NCI-H524 (cell line): ENCODE measurements at places on chromosomes 4 and X.

DNA sequence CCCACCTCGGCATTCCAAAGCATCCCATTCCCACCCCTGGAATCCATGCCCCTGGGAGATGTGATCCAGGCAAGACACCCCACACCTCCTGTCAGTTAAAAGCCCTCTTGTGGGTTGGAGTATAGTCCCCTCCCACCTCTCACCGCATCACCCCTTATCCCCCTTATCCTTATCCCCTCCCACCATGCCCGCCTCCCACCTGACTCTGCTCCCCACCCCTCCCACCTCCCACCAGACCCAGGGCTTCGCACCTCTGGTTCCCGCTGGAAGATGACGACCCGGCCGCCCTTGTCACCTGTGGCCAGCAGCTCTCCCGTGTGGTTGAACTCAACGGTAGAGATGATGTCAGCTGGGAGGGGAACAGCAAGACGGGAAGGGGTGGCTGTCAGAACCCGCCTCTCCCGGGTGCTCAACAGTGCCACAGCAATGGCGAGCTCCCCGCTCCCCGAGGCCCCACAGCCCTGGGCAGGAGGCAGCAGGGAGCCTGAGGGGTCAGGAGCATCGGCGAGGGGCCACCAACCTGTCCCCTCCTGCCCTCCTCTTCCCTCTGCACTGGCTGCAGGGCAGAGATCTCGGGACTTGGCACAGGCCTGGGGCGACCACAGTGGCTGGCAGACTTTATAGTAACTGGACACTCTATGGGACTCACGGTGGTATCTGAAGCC, 91.5 kb downstream of the PPP2R2C start:
- DNase-seq: no peak

GRCh38 chrX:71618787-71619186, 476 bp upstream of the CXCR3 start:
- no peak for DNase-seq

GRCh38 chrX:104270916-104271512, 16.3 kb upstream of the ESX1 start:
- peak; percentile 87 for DNase-seq

GRCh38 chr4:87053176-87053658, 118.4 kb downstream of the AFF1 start:
- DNase-seq: no peak

DNA sequence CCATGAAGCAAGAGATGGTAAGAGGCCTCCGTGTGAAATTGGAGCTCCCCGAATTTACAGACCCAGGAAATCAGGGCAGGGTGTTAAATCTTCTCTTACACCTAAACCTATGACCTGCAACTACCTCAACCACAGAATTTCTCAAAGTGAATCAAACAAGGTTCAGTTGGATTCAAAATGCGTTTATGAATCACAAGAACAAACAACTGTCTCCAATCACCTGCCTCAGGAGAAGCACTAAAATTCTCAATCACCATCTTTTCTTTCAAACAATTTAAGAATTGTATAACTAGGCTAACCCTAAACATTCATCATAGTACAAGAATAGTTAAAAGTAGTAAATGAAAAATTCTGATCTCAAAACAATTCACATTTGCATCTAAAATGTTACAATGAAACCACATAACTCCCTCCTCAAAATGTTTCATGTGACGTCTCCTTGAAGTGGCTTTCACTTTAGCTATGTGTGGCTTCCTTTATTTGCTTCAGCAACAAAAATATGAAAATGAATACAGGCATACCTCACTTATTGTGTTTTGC, 19.2 kb downstream of the PPP3CA start:
- no peak for DNase-seq

- DNase-seq: no peak
These were observed 14.8 kb upstream of the BOD1L1 start for GRCh38 chr4:13642170-13642950.

- DNase-seq: no peak
These were observed 68.4 kb downstream of the USP38 start for GRCh38 chr4:143253166-143253565.

- no peak for DNase-seq
These were observed 246.9 kb downstream of the FBXO8 start for GRCh38 chr4:174036576-174036975.

GRCh38 chr4:23135792-23136645, 443.3 kb downstream of the GBA3 start:
- DNase-seq: peak; percentile 34

DNA sequence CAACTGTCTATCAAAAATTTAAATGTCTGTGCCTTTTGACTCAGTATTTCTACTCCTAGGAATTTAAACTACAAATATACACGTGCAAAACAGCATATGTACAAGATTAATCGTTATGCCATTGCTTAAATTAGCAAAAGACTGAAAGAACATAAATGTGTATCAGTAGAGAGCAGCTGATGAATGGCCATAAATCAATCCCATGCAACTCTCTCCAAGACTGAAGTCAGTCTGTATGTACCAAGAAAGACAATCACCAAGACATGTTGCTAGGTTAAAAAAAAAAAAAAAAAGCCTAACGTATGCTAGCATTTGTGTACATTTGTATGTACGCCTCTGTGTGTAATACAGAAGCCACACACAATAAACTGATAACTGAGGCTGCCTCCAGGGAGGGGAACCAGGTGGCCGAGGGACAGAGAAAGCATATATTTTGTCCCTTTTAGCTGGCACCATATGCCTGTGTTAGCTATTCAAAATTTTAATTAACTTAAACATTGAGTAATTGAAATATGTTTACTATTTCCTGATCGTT, 130.7 kb downstream of the SH3KBP1 start:
- no peak for DNase-seq

DNA sequence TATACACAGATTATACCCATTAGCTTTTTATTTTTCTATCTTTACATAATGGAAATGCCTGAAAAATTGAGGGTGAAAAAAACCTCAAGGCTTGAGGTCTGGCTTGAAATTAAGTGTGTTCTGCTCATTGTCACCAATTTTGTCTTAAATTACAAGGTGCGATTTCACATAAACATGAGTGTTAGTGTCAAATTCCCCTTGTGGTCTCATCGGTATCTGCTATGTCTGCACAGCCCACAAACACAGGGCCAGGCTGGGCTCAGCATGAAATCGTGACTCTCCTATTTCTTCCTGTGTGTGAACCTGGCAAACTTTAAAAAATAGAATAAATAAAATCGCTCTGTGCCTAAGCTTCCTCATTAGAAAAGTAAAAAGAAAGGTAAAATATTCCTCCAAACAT, 109.1 kb downstream of the CRLF2 start:
- DNase-seq: no peak

GRCh38 chr4:161573836-161574235, 590.0 kb downstream of the FSTL5 start:
- DNase-seq: no peak

DNA sequence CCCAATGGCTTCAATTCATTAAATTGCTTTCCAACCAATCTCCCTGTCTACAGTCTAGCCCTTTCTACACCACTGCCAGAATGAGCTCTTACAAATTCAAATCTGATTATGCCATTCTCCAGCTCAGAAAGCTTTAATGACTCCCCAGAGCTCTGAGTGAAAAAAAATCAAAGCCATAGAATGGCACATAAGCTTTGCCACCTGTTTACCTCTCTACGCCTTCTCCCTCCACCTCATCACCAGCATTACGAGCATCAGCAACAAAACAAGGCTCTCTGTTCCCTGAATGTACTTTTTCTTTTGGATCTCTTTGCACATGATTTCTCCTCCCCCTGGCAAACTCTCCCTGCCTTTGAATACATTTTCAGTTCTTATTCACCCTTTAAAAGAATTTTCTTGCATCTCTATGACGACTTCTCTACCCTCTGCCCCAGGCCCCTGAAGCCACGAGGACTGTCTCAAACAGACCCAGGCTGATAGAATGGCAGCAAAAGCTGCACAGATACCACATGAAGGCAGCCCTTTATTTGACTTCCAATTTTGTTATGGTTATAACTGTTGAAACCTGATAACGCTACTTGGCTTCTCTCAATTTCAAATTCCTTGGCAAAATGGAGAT, 516.0 kb downstream of the PCDH7 start:
- DNase-seq: peak; percentile 9

DNA sequence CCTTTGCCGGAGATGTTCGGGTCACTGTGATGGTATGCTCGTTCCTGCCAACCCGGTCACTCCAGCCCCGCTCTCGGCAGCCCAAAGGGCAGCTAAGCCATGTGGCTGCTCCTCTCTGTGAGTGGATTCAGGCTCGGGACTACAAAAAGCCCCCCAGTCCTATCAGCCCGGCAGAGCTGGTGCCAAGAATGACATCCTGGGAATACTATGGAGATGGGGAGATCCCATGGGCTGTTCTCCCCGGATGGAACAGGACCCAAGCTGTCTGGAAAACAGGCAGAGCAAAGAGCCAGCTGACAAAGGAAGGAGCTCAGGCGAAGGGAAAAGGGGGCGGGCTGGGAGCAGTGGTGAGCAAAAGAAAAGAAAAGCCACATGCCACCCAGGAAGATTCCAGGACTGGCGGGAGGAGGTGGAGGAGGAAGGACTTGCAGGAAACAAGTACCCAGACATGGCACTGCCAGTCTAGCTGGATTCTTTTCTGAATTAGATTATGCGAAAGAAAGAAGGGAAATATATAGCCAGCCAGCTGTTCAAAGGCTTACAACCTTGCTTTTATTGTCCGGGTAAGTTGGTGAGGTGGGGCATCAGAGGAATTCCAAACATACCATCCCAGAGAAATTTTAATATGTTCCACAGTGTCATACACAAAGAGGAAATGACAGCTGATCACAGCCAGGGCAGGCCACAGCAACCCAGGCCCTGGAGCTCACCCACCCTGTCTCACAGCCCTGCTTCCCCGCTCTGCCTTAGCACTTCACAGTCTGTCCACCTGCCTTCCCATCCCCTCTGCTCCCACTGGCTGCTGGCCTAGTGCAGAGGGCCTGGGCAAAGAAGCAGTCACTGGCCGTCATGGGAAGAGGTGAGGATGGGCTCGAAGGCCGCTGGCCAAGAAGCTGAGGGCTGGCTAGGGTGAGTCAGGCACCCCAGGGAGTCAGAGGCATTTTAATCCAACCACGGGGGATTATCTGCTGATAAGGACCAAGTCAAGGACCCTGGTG, 3.4 kb downstream of the NDP start:
- peak; percentile 67 for DNase-seq

DNA sequence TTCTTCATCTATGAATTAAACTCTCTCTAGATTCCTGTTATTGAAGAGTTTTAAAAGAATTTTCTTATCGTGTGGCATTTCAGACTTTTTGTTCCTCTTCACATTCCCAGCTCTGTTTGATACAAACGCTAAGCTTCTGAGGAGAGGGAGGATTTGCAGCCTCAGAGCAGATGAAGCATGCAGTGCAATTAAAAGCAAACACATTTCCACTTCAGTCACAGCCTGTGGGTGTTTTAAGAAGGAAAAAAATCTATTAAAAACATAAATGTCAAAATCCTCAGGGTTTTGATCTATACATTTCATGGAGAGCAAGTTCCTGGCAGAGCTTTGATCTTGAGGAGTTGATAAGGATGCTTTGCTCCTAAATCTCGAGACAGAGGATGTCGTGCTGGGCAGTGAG, 442.4 kb upstream of the BOD1L1 start:
- no peak for DNase-seq

GRCh38 chr4:147933316-147933715, 201.4 kb downstream of the ARHGAP10 start:
- no peak for DNase-seq

GRCh38 chr4:16169490-16169889, 56.8 kb downstream of the TAPT1 start:
- no peak for DNase-seq

DNA sequence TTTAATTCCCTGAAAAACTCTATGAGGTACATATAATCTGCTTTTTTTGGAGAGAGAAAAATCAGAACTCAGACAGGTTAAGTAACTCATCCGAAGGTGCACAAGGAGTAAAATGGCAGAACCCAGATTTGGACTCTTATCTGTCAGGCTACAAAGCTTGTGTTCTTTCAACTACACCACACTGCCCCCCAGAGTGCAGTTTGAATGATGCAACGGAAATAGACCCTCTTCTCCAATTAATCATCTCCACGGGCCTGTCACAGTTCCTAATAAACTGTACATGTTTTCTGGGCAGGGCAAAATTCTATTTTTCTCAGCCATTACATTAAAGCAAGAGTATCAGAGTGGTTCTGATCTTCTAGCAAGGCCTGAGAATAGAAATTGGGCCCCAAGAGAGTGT, 35.3 kb upstream of the DCX start:
- peak; percentile 69 for DNase-seq

GRCh38 chr4:95522682-95523530, 25.9 kb downstream of the UNC5C start:
- no peak for DNase-seq

DNA sequence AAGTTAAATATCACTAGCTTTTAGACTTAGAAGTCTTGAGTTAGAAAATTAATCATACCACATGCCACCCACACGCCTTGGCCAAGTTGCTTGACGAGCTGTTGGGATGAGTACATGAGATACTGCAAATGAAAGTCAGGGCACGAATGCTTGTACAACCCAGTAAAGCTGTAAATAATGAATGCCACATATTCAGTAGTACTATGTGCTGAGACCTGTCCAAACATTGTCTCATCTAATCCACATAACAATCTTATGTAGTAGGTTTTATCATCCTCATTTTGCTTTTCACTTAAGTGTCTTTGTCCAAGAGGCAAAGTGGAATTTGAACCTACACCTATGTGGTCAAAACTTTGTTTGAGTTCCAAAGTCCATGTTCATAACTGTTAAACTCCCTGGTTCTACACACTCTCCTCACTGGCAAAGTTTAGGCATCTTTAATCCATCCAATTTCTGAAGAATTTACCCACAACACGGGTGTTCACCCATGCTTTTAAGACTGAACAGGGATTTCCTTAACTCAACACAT, 74.1 kb downstream of the LDB2 start:
- no peak for DNase-seq

DNA sequence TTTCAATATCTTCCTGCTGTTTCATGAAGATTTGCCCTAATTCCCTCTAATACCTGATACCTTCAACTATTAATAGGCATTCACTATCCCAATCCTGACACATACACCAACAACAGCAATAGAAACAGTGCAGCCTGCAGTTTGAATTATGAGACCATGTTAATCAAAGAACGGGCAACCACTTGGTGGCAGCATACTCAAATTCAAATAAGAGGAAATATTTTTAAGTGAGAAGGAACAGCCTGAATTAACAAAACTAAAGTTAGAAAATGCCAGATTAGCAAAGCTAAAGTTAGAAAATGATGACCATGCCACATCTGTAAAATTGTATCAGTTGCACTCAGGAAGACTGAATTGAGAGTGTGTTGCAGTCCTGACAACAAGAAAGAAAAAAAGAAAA, 204.9 kb downstream of the SMARCA1 start:
- no peak for DNase-seq
